ENCODE measurements at places on chromosomes 11 and 22. TPM values are rescaled to one million over a fixed set of nuclear protein-coding genes. Genes with fewer than 3 reads are reported as not detected.

CCDC15 gene
- 4.3 TPM for total RNA-seq

DNA sequence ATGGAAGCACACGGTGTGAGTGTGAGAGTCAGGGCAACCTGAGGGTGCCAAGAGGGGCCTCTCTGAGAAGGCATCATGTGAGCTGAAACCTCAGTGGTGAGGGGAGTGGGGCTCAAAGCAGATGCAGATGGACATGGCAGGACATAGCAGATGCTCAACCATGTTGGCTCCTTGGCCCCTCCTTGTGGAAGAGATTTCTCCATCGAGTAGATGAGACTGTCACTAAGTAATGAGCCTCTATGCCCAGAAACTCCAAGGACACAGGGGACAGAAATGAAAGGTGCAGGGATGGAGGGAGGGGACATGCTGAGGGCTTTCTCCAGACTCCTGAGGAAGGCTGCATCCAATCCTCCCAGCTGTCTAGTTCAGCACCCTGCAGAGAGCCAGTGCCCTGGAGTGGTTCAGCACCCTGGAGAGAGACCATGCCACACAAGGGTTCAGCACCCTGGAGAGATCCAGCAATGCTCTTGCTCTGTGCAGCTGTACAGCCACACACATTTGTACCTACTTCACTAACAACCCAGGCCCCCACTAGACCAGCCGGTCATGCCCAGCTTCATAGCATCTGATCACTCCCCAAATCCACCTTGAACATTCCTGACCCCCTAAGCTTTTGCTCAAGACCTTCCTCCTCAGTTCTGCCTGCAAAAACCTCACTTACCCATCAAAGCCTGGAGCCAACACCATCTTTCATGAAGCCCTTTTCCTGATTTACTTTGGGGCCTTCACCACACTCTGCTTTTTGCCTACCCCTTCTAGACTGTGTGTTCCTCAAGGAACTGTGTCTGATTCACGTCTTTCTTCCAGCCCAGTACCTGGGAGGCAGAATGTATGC, 252.0 kb downstream of the CTTN start:
- DNase-seq = peak; percentile 31

DNA sequence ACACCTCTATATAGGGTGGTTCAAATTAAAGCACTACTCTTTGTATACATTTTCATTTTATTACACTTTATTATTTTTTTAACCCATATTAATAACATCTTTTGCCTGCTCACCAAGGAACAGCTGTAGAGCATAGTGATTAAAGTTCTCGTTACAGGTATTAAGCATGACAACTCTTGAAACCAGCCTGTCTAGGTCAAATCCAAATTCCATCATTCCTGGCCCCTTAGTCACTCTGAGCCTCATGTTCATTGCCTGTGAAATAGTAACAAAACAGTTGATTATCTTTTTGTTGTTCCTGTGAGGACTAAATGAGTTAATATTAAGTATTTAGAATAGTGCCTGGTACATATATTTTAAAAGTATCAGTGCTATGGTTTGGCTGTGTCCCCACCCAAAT, 334.5 kb downstream of the RAB38 start:
- no peak for DNase-seq

- no peak for DNase-seq
Measured at GRCh38 chr11:17985517-17985916, 27.3 kb downstream of the SERGEF start.

SMTNL1 gene
- not detected for total RNA-seq

ANKK1 gene
- total RNA-seq = not detected

DNA sequence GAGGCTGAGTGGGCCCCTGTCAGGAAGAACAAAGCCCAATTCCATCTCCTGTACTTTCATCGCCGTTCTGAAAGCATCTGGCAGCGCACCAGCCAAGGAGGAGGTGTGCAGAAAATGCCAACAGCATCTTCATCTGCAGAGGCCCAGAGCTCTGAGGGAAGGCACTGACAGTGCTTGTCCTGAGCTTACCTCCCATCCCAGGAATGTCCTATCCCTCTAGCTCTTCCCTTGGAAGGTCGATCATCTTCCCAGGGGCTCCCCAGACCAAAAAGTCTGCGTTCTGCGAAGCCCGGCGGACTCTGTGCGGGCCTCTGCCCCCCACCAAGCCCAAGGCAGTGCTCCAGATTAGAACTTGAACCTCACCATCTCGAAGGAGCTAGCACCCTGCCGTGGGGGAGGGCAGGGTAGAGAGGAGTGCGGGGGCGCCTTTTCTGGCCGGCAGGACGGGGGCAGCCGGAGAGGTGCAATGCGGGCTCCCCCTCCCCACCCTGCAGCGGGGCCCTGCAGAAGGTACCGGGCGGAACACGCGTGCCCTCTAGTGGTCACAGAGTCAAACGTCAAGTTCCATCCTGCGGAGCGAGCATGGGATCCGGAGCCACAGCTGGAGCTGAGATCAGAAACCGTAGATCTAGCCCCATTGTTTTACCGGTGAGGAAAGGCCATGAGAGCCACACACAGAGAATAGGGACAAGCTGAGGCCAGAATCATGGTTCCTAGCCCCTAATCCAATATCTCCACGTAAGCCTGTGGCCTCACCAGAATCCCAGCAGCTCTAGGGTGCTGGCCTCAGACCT, 5.0 kb downstream of the SCN2B start:
- DNase-seq = peak; percentile 57

DNA sequence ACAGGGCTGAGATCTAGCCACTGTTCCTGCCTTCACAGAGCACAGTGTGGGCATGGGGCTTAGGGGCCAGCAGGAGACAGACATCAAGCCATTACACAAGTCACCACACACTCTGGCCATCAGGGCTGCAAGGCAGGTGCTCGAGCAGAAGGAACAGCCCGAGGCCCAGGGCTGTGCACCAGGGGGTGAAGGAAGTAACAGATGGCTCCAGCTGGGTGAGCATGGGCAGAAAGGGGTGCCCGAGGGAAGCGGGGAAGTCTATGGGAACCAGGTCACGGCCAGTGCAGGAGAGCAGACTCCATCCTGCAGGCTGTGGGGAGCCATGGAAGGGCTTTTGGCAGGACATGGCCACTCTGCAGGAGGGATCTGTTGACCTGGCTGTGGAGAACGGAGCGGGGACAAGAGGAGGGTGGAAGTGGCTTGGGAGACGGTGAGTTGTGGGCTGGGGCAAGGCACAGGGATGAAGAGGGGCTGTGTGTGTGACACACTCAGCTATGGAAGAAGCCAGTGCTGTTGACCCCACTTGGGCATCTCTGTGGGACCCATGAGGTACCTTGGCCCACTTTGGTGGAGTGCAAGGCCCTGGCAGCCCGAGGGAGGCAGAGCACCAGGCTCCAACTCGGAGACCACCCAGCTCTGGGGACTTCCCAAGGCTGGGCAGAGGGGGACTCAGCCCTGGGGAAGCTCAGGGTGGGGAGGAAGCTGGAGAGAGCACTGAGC, 3.6 kb downstream of the C11orf68 start:
- no peak for DNase-seq

SAA1 gene
- not detected for total RNA-seq

All from H4 (cell line).